Fibroblast of upper back skin (primary cell): ENCODE measurements at places on chromosomes 7 and 10.

DNA sequence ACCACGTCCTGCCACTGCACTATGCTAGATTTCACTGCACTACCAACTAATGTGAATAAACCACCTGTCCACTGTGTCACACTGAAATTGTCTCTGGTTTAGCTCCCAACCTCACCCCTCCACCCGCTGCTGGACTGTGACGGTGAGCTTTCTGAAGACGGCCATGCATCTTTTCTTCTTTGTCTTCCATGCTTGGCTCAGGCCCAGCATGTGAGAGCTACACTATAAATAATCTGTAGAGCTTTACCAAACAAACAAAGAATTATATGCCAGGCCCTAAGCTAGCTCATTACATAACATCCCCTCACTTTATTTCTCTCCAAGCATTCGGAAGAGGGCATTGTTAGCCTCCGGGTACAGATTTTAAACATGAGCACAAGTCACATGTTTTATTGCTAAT, 633.2 kb downstream of the TNS3 start:
- no peak for DNase-seq

DNA sequence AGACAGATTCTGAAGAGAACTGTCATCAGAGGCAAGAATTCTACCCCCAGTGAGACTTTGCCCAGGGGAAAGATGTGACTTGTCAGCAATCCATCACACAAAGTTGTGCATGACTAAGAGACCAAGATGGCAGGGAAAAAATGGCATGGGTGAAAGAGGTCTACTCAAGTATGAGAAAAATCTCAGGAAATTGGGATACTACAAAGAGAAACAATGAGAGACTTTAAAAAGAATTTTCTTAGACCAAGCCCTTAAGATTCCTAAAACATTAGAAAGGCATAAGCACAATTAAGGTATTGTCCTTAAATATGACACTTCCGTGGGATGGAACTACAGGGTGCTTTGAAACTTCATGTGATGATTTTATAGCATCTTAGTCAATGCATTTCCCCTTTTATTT, 45.6 kb upstream of the PDE1C start:
- peak; percentile 90 for DNase-seq

DNA sequence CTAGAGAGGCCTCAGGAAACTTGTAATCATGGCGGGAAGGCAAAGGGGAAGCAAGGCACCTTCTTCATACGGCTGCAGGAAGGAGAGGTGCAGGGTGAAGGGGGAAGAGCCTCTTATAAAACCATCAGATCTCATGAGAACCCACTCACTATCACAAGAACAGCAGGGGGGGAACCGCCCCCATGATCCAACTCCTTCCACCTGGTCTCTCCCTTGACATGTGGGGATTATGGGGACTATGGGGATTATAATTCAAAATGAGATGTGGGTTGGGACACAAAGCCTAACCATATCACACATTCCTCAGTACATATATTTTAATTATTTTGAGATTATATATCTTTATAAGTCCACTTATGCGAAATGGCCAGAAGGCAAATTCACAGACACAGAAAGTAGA, 8.9 kb downstream of the HK1 start:
- DNase-seq: no peak

- DNase-seq: no peak
Observed at GRCh38 chr7:30321882-30322192, 37.4 kb downstream of the ZNRF2 start.

DNA sequence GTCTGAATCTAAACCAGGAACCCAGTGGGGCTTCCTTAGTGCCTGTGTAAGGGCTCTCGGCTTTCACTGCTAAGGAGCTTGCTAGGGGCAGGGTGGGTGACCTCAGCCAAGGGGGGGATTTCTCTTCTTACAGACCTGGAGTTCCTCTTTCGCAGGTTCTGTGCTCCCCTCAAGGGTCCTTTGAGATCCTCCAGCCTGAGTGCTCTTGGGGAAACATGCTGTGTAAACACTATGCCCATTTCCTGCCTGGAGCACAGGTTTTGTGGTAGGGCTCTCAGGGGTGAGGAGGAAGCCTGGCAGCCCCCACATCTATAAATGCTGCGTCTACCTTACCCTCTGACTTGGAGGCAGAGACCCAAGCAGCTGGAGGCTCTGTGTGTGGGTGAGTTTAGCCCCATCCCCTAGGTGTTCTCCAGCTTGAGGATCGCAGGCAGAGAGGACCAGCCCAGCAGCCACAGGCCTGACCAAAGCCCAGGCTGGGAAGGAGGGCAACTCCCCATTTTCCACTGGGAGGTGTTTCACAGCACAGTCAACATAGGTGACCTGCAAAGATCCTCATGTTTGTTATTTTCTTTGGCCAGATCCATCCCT, at the start of gene SFTPA1:
Gene SFTPA1 (plus strand): TSS at position 339 of the 591 bp plus-strand sequence. CDS start 887 bp downstream, outside the sequence.
- DNase-seq: no peak

DNA sequence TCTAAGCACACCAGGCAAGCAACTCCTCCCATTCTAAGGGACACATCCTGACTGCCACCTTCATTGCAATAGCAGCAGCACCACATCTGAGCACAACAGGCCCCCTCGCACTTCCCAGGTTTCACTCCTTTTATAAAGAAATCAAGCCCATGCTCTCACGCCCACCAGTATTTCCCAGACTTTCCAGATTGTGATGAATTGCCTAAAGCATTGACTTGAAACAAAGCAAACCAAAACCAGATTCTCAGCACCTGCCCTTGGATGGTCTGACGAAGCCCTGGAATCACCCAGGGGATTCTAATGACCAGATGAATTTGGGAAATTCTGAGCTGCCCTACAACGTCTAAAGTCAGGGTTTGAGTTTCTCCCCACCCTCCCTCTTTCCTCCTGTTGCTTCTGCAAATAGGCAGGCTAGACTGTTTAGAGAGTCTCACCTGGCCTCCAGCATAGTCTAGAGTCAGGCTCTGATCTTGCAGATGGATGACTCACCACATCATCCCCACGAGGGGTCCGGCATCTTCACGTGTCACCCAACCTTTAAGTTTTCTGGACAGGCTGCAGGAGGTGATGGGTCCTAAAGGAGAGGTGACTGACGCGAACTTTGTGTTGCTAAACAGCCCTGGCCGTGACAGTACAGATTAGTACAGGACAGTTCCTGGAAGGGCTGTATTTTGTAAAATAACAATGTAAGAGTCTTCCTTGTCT, 198.0 kb downstream of the SKIDA1 start:
- no peak for DNase-seq

GRCh38 chr10:70293169-70293843, 9.5 kb upstream of the NPFFR1 start:
- DNase-seq: no peak
